Coronary artery (tissue), 2 donors: ENCODE measurements at places on chromosomes 16 and 17.

DNA sequence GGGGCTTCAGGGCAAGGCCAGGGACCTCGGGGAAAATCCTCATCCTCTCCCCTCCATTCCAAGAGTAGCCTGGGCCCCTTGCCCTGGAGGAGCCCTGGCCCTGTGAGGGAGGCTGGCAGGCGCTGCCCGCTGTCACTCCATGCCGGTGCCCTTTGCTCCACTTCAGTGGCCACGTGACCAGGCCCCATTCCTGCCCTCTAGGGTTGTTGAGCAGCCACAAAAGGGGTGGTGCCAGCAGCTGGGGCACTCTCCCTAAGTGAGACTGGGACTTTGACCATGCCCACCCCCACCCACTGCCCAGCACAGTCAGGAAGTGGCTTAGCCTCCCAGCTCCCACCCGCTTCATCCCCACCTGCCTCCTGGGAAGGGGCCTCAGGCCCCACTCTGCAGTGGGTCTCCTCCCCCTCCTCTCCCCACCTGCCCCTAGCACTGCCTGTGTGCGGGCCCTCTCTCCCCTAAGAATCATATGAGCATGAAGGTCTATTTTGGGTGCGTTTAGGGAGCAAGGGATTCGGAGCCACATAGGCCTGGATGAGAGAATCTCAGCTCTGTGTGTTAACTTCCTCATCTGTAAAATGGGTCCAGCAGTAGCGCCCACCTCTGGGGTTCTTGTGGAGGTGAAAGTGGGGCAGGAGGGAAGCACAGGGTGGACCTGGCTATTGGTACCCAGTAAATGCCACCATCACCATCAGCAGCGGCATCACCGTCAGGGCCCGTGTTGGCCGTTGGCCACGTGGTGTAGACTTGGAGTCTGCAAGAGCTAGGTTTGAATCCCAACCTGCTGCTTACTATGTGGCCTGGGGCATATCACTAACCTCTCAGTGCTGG, 7.2 kb downstream of the PDK2 start:
- DNase-seq: peak; percentile 90

DNA sequence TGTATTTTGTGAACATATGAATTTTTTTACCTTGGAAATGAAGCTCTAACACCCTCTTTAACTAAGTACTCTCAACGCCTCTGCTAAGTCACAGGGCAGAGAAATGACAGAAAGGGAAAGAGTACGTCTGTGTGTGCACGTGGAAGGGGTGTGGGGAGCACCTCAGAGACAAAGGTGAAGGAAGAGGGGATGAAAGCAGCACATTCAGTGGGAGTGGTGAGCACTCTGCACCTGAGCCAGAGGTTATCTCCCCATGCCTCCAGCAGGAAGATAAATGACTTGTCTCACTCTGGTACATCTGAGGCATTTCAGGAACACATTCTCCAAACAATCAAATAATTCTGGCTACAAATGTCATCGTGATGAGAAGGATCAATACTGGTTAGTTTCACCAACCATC, 15.0 kb downstream of the GNA13 start:
- DNase-seq: no peak

DNA sequence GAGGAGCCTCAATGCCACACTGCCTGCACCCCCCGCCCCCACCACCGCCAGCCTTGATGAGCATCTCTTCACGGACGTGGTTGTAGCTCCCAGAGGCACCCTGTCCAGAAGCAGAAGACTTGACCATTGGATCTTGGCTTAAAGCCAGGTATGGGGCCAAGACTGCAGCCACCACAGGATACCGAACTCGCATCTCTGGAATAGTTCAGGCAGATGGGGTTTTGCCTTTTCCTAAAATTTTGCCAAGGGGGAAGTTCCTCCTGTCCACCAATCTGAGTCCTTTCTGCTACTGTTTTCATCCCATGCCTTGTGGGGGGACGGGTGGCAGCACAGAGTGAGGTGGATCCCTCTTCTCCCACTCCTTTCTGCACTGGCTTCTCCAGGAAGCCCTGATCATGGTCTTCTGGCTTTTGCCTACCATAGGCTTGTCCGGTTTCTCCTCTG, 939 bp downstream of the CORO6 start:
- DNase-seq: no peak

DNA sequence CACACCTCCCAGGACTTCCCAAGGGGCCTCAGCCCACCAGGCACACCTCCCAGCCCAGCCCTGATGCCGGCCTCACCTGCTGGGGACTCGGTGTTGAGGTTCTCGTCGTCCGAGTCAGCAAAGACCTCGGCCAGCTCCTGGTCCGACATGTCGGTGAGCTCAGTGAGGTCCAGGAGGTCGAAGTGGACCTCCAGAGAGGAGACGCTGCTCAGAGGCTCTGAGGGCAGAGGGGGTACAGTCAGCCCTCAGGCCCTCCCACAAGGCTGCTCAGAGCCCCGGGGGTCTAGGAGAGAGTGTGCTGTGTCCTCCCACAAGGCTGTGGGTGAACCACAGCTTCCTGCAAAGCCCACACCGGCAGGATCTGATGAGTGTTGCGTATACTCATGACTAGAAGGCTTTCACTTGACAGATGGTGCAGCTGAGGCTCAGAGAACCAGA, 10.5 kb downstream of the DBNDD1 start:
- no peak for DNase-seq

DNA sequence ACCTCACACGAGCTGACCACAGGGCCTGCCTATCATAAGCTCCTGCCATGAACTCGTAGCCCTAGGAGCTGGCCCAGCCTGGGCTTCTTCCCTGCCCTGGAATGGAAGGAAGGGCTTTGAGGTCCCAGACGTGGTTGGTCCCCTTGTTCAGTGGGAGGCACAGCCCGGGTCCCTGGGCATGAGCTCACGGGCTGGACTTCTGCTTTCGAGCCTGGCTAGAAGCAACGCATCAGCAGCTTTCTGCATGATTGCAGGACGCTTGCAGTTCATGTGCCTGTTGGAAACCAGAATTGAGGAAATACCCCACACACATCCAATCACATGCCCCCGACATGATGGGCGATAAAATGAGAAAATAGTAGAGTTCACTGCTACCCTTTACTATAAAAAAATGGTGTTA, 293.3 kb downstream of the MAF start:
- DNase-seq: no peak

DNA sequence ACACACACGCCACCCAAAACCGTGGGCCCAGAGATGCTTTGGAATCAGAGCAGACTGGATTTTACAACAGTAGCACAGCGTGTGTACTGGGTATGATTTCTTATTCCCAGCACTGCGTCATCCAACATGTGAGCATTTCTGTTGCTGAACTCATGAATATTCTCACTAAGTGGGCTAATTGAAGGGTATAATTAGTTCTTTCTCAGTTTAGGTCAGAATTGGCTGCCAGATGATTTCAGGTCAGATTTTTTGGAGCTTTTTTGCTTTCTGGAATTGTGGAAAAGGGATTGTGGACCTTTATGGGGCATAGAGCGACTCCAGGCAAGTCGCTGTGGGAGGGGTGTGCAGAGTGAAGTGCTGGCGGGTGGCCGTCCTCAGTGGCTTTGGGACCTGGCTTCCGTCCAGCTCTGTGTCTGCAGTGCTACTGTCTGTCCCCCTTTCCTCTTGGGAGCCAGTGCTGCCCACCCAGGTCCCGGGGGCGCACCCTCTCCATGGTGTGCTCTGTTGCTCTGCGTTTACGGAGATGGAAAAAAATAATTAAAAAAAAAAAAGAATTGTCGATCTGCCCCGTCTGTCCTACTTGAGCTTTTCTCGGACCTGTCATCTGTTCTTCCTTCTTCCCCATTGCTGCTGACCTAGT, 25.0 kb downstream of the FOXK2 start:
- DNase-seq: no peak

GRCh38 chr16:54284931-54285413, 1.6 kb downstream of the IRX3 start:
- no peak for DNase-seq

DNA sequence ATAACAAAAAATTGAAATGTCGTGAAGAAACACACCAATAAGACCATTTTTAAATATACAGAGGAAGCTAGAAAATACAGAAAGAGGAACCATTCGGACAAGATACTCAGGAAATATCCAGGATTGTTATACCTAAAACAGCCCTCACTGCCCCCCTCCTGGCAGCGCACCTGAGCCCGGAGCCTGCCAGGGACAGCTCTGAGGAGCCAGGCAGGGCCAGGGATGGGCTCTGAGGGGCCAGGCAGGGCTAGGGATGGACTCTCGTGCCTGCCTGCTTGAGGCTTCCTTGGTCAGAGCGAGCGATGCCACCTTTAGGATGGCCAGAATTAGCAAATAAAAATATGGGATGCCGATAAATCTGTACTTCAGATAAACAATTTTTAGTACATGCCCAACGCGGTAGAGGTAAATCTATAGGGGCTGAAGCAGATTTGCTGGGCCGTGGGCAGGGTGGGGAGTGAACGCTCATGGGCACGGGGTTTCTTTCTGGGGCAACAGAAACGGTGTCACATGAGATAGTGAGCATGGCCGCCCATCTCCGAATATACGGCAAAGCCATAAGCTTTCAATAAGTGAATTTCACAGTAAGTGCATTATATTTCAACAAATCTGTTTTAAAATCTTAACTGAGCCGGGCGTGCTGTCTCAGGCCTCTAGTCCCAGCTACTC, 18.2 kb upstream of the CSNK1D start:
- DNase-seq: no peak

DNA sequence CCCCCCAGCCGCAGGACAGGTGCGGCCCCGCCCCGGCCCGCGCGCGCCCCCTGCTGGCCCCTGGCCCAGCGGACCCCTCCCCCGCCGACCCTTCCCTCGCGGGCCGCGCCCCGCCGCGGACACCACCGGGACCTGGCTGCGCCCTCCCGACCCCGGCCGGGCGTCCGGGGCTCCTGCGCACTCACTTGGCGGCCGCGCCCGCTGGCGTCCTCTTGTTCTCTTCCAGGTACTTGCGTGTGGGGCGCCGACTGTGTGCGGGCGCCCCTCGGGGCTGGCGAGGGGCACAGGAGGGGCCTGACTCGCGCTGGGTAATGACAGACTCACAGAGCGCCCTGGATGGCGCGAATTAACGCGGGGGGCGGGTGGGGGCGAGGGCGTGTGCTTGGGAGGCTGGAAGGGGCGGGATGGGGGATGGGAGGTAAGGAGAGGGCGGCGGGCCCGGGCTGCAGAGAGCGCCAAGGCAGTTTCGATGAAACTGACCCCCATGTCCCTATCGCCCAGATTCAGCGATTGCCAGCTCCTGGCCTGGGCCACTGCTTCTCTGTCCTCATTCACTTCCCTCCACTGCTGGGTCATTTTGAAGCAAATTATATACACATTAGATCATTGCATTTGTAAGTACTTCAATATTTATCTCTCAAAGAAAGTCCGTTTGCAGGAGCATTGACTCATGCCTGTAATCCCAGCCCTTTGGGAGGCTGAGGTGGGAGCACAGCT, 445 bp upstream of the DBNDD1 start:
- DNase-seq: no peak

- DNase-seq: no peak
Measured at GRCh38 chr16:81136390-81137335, 40.5 kb upstream of the GCSH start.

GRCh38 chr16:86286991-86287663, 223.2 kb upstream of the FOXF1 start:
- DNase-seq: no peak

- DNase-seq: no peak
Measured at GRCh38 chr17:60065136-60065535, 13.6 kb downstream of the HEATR6 start.

DNA sequence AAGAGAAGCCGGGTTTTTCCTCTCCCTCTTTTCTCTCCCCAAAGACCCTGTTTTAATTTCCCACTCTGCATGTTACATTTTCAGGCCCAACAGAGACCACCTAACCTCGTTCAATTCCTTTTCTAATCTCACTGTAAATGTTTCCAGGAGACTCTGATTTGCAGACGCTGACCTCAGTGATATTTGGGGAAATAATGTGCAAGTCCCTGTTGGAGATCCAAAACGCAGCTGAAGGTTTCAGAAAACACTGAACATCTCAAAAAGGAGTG, 386.6 kb downstream of the NPIPA8 start:
- no peak for DNase-seq

GRCh38 chr16:83115491-83116232, 488.9 kb downstream of the CDH13 start:
- no peak for DNase-seq

DNA sequence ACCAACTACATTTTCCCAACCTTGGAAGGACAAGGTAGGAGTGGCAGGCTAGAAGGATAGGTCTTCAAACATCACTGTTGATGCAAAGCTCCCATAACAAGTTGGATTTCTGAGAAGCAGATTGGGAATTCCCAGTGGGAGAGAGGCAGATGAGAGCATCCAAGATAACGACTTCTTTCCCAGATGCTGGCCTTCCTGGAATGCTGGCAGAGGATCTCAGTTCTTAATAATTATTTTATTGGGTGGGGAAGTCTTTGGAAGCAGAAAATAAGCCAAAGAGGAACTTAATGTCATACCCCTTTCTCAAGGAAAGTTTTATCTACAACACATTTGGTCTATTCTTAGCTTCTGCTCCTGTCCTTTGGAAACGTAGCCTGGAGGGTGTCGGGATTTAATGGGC, 64.5 kb downstream of the MPRIP start:
- DNase-seq: no peak

DNA sequence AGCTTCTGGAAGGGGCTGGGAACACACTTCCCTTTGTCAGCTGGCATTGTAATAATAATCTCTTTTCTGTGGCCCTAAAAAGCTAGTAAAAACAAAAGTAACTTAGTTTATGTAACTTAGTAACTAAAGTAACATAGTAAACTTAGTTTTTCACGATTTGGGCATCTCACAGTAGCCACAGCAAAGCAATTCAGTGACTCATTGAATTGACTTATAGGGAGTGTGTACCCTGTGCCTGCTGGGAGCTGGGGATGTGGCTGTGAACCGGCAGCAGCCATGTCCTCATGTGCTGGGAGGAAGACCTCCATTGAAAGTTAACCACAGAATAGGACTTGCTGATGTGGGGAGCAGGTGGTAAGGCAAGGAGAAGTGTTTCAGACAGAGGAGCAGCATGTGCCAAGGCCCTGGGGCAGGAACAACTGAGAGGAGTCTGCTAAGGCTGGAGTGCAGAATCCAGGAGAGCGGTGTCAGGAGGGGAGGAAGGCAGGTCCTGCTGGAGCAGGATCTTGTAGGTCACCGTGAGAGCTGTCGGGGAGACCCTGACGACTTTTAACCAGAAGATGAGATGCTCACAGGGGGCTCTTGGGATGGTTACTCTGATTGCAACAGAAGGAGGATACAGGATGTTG, 112.8 kb downstream of the PLCG2 start:
- no peak for DNase-seq

DNA sequence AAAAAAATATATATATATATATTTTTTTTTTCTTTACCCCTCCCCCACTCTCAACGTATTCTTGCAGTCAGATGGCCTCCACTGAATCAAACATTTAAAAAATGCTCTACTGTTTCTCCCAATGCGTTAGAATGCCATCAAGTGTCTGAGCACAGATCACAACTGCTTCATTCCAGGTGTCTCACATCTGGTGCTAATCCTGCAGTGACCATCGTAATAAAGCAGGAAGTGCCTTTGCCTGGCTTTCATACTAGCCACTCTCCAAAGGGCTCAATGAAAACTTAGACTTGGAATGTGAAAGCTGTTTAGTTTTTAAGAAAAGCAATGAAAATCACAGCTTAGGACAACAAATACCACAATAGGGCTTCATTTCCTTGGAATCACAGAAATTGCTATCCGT, 37.2 kb downstream of the SKAP1 start:
- no peak for DNase-seq

- DNase-seq: no peak
Measured at GRCh38 chr16:83473926-83474650, 333.7 kb upstream of the HSBP1 start.
